T-helper 2 cell (primary cell): ENCODE measurements at places on chromosomes 3 and 15.
A peak's percentile ranks its signal among the peaks of the same experiment; 100 is the strongest.

GRCh38 chr15:82810890-82811426, 1.5 kb downstream of the WHAMM start:
- DNase-seq: peak; percentile 18

DNA sequence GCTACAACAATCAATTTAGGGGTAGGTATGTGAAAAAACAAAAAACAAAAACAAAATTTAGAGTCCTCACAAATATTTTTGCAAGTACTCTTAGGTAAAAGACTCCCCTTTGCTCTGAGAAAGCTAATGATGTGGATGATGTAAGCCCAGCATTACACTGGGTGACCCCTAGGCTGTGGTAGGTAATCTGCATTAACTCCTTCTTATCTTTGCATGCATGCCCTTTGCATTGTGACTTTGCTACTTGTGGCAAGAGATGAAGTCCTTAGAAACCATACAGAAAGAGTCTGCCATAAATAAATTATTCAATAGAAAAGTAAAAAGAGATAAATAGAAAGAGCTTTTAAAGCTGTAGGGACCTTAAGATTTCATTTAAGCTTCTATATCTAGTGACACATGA, 159.7 kb upstream of the MBNL1 start:
- DNase-seq: no peak

- no peak for DNase-seq
Measured at GRCh38 chr3:131004603-131005002, 22.0 kb downstream of the ASTE1 start.

- no peak for DNase-seq
Measured at GRCh38 chr3:189624130-189624529, 7.1 kb upstream of the TP63 start.

GRCh38 chr3:54988838-54989630, 61.2 kb upstream of the LRTM1 start:
- no peak for DNase-seq

- no peak for DNase-seq
Measured at GRCh38 chr3:59677747-59678702, 628.2 kb upstream of the CFAP20DC start.

GRCh38 chr3:150996731-150997130, 24.2 kb upstream of the CLRN1 start:
- no peak for DNase-seq

- no peak for DNase-seq
Measured at GRCh38 chr3:61008153-61008997, 242.9 kb downstream of the FHIT start.

DNA sequence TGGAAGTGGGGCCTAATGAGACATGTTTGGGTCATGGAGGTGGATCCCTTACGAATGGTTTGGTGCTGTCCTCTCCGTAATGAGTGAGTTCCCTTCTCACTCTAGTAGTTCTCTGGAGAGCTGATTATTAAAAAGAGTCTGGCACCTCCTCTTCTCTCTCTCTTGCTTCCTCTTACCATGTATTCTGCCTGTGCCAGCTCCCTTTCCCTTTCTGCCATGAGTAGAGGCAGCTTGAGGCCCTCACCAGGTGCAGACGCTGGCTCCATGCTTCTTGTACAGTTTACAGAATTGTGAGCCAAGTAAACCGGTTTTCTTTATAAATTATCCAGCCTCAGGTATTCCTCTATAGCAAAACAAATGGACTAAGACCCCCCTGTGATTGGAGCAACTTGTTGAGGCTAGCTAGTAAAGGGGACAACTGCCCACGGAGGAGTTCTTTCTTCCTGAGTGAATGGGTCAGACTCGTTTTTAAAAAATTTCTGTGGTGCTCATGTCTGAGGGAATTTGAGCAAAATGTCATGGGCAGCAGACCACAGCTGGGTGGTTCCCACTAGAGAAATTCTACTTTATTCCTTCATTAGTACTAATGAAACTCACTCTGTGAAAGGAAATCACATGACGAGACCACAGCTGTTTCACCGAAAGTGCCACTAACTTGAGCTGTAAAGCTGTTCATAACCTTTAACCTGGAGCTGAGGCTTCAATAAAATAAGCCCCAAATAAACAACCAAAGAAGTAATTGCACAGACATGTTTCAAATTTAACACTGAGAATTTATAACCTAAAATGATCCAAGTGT, 210.0 kb downstream of the NFKBIZ start:
- DNase-seq: peak; percentile 78

- DNase-seq: no peak
Measured at GRCh38 chr15:83711236-83711635, 57.3 kb downstream of the ADAMTSL3 start.

- no peak for DNase-seq
Measured at GRCh38 chr3:123778991-123779622, 105.0 kb downstream of the MYLK start.

- no peak for DNase-seq
Measured at GRCh38 chr3:138059261-138059660, 49.3 kb downstream of the CLDN18 start.

DNA sequence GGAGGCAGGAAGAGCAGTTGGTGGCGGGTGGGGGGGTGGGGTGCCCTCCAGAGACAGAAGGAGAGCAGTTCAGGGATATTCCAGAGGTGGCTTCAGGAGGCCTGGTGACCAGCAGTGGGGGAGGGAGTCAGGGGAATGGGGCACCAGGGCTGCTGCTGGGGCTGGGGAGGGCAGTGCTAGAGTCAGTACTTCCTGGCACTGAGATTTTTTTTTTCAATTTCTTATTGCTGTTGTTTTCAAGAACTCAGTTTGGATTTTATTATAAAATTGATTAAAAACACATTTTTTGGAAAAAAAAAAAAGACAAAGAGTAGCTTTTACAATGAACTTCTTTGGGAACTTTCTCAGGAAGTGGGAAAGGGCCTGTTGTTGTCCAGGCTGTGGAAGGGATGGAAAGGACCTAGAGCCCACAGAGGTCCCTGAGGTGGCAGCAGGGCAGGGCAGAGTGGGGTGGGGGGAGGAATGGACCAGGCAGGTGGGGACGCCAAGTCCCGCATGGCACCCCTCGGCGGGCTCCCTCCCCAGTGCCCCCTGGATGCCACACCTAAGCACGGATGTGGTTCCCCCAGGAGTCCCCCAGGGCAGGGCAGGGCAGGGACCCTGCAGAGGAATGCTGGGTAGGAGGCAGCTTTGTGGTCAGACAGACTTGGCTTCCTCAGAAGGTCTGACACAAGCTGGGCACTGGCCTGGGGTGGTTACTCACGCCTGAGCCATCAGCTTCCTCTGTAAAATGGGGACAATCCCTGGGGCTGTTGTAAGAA, 8.5 kb upstream of the ANPEP start:
- DNase-seq: no peak

GRCh38 chr3:64859625-64860535, 172.1 kb upstream of the ADAMTS9 start:
- no peak for DNase-seq

DNA sequence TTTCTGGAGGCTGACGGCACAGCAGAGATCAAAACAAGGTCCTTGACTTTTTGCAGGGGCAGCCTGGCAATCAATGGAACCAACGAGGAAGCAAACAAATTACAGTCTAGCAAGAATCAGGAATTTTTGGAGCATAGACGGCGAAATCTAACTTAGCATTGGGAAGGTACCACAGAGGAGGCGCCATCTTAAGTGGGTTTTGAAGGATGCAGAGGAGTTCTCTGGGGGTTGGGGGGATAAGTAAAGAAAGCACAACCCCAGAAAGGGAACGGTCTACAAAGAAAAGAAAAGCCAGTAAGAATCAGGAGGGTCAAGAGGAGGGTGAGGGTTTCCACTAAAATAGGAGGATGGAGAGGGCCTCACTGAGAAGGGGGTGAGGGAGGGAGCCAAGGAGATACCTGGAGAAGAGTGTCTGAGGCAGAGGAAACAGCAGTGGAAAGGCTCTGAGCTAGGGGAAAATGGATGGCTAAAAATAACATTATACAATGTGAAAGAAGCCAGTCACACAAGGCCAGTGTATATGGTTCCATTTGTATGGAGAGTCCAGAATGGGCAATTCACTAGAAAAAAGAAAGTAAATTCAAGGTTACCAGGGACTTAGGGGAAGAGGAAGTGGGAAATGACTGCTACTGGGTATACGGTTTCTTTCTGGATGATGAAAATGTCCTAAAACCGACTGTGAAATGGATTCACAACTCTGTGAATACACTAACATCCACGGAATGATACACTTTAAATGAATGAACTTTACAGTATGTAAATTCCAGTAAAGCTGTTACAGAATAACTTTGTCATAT, 25.2 kb upstream of the IQSEC1 start:
- DNase-seq: no peak

DNA sequence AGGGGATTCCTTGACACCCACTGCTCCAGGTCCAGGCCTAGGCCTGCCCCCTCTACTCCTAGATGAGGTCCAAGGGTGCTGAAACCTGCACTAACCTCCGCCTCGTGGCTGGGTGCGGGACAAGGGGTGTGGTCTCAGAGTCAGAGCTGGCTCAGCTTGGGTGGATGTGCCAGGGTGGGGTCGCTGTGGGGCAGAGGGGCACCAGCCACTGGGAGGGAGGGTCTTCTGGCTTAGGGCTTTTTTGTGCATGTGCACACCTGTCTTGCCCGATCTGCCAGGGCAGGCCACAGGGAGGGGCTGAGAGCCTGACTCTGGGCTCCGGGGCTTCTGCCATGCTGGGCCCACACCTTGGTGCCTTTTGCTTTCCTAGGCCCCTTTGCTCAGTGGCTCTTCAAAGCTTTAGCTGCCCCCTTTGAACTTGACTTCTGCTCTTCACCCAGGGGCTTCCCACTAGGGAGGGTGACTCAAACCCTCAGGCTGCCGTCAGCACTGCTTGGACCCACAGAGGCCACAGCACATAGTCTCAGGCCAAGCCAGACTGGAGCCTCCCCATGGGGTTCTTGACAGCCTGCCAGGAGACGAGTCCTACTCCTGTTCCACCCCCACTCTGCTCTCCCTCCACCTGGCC, 73.0 kb downstream of the KLF13 start:
- no peak for DNase-seq

GRCh38 chr3:131551761-131552160, 49.0 kb upstream of the MRPL3 start:
- no peak for DNase-seq

DNA sequence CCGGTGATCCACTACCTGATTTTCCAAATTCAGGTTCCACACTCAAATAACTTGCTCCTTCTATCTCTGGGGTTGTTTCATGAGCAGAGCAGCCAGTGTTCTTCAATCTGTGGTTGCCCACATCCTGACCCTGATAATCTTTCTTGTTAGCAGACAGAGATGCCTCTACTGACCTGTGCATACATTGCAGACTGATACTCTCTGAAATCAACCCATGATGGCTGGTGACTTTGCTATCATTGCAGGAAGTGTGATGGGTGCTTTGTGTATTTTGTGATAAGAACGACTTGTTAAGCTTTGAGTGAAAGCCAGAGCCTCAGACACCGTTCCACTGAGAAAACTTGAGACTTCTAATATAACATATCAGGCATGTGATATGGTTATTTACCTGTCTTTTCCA, 39.9 kb downstream of the GATM start:
- DNase-seq: no peak
